NCI-H1417 treated with DMSO at 0.1 percent for 48 hours (cell line): ENCODE measurements at places on chromosomes 5 and 9.

DNA sequence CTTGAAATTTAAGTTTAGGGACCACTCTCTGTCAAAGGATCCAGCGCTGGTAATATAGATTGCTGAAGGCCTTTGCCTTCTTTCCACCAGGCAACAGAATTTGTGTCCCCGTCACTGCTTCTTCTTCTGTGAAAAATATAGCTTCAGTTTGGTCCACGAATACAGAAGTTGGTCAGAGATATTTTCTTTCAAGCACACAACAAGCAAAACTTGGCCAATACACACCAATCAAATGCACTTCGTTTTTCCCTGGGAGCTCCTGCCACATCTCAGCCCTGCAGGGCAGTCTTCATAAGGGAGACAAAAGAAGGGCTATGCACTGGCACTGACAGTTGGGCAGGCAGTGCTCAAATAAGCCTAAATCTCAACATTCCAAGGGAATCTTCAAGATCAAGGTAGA lies 22.9 kb downstream of the HAVCR2 start:
- no peak for DNase-seq

DNA sequence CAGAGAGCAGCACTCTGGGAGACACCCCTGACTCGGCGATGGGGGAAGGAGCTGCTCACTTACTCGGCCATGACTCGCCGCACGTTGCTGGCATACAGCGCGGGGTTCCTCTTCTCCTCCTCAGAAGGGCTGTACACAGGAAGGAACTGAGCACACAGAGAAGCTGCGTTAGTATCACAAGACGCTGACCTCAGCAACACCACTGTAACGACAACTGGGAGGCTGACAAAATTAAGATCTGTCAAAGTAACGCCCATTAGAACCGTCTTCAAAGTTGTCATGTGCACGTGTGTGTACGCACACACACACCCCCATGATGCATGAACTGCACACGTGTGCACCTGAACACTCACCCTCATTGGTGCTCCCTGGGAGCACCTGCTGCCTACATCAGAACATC lies 32.1 kb upstream of the SLC6A3 start:
- no peak for DNase-seq

DNA sequence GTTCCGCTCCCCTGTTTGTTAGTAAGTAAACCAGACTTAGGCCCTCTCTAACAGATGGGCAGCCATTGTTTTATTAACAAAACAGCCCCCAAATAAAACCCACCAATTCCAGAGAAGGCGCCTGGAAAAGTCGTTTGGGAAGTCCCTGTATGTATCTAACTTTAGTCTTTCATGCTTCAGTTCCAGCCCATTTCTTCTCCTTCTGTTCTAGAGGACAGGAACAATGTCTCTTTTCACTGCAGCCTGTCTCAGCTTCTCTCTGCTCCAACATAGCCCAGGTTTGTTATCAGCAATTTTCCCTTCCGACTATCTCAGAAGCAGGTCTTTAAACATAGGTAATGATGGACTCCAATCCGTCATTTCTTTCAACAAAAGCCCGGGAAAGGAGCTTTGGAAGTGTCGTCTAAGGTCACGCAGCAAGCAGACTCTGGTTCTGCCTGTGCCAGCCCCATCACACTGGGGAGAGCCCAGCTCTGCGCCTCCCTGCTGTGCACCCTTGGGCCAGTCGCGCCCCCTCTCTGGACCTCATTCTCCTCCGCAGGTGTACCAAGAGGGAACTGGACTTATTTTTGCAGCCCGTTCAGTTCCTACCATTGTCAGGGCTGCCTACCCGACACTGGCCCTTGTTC lies 9.6 kb upstream of the AKNA start:
- no peak for DNase-seq

DNA sequence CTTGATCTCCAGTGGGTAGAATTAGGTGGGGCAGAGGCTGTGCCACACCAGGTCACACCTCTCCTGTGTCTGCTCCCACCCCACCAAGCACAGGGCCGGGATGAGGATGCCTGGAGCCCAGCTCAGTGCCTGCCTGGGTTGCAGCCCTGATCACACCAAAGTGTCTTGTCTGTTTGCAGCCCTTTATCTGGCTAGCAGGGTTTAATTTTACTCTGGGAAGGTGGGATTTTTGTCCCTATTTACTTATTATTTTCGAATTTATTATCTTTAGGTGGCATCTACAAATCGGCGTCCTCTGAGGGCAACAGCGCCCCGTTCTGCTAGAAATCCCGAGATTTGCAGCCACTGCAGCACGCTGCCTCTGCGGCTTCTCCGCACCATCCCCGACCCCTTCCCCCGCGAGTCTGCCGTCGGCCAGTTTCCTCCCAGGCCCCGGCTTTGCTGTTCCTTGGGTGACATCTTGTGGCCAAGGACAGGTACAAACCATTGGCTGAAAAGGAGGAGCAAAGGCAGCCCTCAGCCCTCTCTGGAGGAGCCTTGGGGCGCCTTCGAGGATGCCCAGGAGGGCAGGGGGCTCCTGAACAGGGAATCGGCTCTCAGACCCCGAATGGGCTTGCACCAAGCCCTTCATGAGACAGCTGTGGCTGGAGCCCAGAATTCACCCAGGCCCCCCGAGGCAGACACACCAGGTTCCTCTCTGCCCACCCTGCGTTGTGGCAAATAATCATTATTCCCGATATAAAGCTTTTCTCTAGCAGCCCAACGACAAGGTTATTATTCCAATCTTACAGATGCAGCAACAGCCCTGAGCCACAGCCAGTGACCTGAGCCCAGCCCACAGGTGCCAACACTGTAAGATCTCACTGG lies 113.0 kb downstream of the GAPVD1 start:
- DNase-seq = no peak

GRCh38 chr9:38125889-38126288 lies 56.9 kb upstream of the SHB start:
- no peak for DNase-seq

- DNase-seq = no peak
These were observed 1.1 kb upstream of the SMC2 start for GRCh38 chr9:104092875-104093600.

GRCh38 chr9:99184475-99185347 lies 37.0 kb downstream of the ALG2 start:
- DNase-seq = peak; percentile 68

DNA sequence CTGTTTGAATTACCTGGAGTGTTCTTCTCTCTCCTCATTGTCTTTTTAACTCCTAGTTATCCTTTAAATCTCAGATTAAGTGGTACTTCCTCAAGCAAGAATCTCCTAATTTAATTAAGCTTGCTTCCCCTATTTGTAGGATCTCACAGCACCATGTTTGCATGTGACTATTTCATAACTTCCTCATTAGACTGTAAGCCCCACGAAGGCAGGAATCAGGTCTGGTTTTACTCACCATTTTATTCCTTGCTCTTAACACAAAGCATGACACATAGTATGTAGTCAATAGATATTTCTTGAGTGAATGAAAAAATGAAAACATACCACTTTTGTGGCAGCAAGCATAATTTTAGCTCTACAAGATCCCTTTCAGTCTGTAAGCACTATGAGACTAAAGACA lies 1.3 kb upstream of the ERMP1 start:
- no peak for DNase-seq

- DNase-seq = no peak
These were observed 14.4 kb downstream of the ELAVL2 start for GRCh38 chr9:23811633-23812032.

DNA sequence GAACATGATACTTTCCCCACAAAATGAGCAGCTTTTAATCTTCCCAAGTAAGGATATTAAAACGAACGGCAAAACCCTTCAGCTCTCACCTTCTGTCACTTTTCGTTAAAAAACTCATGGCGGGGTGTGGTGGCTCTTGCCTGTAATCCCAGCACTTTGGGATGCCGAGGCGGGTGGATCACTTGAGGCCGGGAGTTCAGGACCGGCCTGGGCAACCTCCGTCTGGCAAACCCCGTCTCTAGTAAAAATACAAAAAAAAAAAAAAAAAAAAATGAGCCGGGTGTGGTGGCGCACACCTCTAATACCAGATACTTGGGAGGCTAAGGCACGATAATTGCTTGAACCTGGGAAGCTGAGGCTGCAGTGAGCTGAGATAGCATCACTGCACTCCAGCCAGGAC lies 902 bp downstream of the TMED9 start:
- no peak for DNase-seq
